ENCODE measurements at places on chromosomes 7 and 10. TPM values are rescaled to one million over a fixed set of nuclear protein-coding genes. Genes with fewer than 3 reads are reported as not detected.

GRCh38 chr10:82411416-82411815 lies 536.4 kb downstream of the NRG3 start:
- DNase-seq, result no peak

GRCh38 chr7:124101173-124101768 lies 68.4 kb upstream of the TMEM229A start:
- DNase-seq, result no peak

DNA sequence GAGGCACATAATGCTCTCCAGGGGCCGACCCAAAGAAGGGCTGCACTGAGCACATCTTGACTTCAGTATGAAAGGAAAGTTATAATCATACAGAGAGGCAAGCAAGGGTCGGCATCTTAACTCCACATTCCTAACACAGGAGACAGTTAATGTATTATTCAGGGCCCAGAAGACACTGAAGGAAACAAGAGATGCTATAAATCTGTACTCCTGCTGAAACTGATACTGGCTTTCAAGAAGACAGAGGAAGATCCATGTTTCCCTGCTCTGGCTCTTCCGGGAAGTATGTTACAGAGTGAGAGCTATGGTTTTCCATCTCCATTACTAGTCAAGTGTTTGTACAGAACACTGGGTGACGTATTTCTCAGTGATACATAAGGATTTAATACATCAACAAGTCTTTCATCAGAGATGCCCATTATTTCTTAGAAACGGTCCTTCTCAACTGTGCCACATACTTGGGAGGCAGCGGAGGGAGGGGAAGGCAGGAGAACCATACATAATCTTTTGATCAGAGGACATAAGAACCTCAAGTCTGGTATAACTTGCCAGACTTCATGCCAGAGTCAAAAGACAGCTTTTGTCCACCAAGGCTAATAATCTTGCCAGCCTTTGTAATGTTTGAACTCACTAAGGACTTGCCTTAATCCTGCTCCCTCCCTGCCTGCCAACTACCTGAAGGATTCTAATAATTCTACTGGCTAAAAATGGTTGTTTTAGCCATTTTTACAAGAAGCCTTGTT lies 58.1 kb downstream of the ENO4 start:
- no peak for DNase-seq

DNA sequence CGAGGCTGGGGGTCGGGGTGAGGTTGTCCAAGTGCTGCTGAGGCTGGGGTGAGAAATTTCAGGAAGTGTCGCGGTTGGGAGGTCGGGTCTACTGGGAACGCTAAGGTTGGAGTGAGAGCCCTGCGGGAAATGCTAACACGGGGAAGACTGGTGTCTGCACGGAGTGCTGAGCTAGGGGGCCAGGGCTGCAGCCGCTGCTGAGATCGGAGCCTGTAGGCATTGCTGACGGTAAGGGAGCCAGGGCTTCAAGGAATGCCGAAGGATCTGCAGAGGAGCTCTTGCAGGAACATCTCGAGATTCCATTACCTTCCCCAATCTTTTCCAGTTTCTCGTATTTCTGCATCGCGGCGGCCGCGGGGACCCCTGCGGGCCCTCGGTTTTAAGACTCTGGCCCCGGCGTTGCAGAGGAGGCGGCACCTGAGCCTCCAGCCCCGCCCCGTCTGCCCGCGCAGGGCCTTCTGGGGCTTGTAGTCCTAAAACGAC lies at the start of gene CDK5:
Gene CDK5 (minus strand): TSS at position 392 of the 483 bp plus-strand sequence. CDS start 49 bp downstream, at position 343.
- no peak for DNase-seq

DNA sequence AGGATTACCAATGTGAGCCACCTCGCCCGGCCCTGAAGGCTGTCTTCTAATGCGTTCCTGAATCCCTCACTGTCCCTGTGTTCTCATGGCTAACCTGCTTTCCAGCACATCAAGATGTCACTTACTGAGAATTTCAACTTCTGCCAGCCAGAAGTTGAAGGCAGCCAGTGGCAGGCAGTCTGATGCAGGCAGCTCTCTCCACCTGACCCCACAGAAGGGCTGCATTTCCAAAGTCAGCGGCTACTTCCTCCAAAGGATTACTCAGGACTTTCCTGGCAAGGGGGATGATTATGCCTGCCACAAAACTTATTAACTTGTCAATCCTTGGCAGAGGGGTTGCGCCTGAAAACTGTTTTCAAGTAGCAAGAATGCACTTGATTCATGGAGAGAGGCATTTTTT lies 1219.4 kb downstream of the TYW1 start:
- DNase-seq, result peak; percentile 76

DNA sequence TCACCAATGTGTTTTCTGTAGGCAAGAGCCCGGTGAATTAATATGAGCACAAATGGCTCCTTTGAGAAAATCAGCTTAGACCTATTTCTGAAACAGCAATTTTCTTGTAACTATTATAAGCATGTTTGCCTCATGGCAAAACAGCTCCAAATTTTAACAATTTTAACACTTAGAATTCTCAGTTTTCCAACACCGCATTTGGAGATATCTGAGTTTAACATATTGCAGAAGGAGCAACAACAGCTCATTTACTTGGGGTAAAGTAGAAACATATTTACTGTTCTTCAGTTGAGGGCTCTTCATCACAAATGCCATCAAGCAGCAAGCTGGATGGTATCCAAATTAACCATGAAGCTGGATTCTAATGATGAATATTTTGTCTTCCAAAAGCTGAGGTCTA lies 134.0 kb upstream of the SLC26A5 start:
- no peak for DNase-seq

Gene GFRA1
- polyA plus RNA-seq, result 33.4 TPM

- DNase-seq, result no peak
These were observed 12.6 kb downstream of the PTER start for GRCh38 chr10:16449454-16449853.

DNA sequence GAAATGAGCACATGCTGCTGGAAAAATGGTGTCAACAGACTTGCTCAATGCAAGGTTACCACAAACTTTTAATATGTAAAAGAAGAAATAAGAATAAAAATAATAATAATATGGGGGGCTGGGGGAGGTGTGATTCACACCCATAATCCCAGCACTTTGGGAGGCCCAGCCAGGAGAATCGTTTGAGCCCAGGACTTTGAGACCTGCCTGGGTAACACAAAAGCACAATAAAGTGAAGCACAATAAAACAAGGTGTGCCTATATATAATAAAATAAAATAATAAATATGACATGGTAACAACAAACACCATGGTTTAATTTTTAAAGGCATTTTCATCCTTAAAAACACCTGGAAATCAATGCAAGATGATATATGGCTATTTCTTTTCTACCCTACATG lies 25.1 kb downstream of the EIF3A start:
- DNase-seq, result no peak

- DNase-seq, result no peak
These were observed 56.7 kb downstream of the PIP4K2A start for GRCh38 chr10:22657566-22658225.

Gene NUTM2D
- 12.8 TPM for polyA plus RNA-seq

GRCh38 chr7:112103246-112103645 lies 103.0 kb downstream of the DOCK4 start:
- no peak for DNase-seq

GRCh38 chr10:58609532-58610150 lies 97.0 kb downstream of the BICC1 start:
- no peak for DNase-seq

- DNase-seq, result no peak
These were observed 198.2 kb downstream of the FANK1 start for GRCh38 chr10:126094537-126094936.

- DNase-seq, result no peak
These were observed 61.2 kb upstream of the LRRN3 start for GRCh38 chr7:111029574-111030251.

Gene TTYH3
- 83.4 TPM for polyA plus RNA-seq

Gene PNLIP
- 0.39 TPM for polyA plus RNA-seq

DNA sequence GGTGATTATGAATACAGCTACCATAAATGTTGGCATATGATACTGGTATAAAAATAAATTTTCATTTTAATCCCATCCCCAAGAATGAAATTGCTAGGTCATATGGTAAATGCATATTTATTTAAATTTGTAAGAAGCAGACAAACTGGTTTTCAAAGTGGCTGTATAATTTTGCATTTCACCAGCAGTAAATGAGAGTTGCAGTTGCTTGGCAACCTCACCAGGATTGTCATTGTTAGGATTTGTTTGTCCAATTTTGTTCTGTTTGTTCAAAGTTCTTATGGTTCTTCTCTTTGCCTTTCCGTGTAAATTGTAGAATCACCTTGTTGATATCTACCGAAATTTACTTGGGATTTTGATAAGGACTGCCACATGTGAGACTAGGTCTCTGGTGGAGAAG lies 237.4 kb downstream of the OTUD1 start:
- no peak for DNase-seq

DNA sequence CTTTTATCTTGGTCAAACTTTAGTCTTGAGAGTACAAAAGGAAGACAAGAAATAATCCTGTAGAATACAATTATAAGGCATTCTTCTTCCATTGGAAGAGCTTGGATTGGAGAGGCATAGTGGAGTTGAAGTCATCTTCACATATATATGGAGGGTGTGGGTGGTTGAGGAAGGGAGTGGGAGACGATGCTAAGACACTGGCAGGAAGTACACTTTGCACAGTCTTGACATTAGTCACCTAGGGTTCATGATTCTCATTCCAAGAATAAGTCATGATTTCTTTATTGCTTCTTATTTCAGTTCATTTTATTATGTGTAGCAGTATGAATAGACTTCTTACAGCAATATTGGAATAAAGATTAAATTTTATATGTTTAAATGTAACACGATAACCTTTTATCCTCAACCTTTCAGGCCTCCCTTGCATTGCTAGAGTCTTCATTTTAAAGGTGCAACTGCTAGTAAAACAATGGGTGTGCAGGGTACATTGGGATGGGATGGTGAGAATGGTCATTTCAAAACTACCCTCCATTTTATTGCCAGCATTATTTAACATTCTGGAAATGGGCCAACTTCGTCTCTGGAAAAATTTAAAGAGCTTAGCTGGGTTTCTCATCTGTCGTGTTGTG lies 12.3 kb upstream of the SLC26A3 start:
- DNase-seq, result no peak

- DNase-seq, result no peak
These were observed 281.2 kb upstream of the MINDY3 start for GRCh38 chr10:16141499-16141898.

GRCh38 chr10:12351889-12352288 lies 2.5 kb downstream of the CAMK1D start:
- DNase-seq, result no peak

DNA sequence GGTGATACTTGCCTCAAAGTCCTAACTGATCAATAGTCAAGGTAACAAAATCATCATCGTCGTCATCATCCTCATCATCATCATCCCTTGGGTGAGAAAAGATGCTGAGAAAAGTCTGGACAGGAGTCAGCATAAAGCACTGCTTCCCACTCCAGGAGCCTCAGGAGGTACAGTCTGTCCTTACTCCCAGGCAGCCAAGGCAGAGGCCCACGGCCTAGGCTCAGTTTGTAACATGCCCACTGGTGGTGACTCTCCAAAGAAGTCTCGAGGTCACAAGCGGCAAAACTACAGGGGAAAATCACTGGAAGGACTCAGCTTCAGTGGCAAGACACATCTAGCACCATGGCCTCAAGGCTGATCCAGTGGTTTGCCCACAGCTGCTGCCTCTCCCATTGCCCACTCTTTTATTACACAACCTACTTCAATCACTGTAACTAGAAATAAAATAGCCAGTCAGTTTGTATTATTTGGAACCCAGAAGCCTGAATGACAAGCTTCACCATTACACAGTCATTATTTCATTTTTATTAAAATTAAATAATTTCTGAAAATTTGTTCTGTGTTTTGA lies 150.4 kb downstream of the SRPK2 start:
- no peak for DNase-seq

DNA sequence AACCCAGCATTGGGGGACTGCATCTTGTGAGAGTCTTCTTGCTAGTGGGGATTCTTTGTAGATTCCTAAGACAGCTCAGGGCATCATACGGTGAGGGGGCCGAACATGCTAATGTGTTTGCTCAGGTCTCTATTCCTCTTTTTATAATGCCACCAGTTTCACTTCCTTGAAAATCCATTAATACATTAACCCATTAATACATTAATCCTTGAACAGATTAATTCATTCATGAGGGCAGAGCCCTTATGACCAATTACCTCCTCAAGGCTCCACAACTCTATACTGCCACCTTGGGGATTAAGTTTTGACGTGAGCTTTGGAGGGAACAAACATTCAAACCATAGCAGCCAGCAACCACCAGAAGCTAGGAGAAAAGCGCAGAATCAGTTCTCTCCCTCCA lies 67.2 kb upstream of the POT1 start:
- DNase-seq, result no peak

DNA sequence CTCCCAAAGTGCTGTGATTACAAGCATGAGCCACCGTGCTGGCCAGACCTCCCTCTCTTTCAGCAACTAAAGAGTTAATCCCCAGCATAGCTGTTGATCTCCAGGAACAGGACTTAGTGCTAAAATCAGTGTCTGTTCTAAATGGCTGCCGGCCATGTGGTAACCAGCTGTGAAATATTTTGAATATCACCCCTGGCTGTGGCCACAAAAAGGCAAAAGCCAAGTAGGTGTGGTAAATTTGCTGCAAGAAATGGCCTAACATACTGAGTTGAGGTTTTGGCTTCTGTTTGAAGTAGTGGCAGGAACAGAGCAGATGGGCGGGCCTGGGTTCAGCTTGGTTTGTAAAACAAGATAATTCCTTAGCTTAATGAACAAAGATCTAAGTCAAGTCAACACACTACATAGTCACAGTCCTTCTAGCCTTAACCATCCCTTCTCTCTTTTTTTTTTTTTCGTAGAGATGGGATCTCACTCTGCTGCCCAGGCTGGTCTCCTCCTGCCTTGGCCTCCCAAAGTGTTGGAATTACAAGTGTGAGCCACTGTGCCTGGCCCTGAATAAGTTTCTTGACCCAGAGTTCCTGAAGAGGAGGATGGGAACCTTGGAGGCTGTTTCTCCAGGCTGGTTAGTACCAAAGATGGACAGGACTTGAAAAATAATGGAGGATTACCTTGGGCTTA lies 22.7 kb upstream of the AGFG2 start:
- peak; percentile 49 for DNase-seq

GRCh38 chr10:118471863-118472262 lies 123.6 kb downstream of the PRLHR start:
- DNase-seq, result no peak

Gene PODXL
- polyA plus RNA-seq, result 91.8 TPM

DNA sequence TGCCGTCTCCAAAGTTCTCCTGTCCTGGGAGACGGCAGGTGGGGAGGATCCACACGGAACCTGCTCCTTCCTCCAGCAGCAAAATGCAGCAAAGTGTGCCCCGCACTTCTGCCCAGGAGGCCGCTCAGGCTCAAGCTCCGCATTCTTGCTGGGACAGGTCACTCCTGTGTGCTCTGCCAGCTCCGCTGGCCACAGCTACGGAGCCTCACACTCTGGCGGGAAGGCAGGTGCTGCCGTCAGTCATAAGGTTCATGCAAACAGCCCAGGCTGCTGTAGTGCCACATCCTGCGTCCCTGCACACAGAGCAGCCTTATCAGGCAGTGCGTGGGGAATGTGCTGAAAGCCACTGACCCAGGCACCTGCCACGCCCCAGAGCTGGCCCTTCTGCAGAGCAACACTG lies 22.4 kb downstream of the ADGRA1 start:
- DNase-seq, result peak; percentile 58

DNA sequence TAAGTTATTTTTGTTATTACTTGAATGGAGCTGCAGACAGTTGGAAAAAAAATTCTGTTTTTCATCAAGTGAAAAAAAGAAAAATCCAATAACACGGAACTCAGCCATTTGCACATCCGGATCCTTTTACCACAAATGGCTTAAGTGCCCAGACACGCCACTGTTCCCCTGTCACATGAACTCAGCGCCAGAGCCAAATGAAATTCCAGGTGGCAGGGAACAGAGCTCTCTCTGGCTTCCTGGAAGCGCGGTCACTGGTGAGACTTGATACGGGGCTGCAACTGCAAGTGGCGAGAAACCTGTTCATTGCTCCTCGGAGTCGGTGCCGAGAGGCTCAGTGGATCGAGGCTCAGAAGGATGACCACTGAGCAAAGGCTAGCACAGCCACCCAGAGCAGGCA lies 60.8 kb upstream of the NPTX2 start:
- no peak for DNase-seq

All from hindlimb muscle (tissue), 1 donor.